ENCODE measurements at places on chromosomes 5 and 9.

- no peak for DNase-seq
Measured at GRCh38 chr5:25892211-25892610, 1146.2 kb downstream of the CDH9 start.

GRCh38 chr5:51380603-51381207 is 2.5 kb upstream of the ISL1 start:
- DNase-seq: peak; percentile 48

GRCh38 chr5:154298065-154298464 is 107.5 kb downstream of the GALNT10 start:
- no peak for DNase-seq

DNA sequence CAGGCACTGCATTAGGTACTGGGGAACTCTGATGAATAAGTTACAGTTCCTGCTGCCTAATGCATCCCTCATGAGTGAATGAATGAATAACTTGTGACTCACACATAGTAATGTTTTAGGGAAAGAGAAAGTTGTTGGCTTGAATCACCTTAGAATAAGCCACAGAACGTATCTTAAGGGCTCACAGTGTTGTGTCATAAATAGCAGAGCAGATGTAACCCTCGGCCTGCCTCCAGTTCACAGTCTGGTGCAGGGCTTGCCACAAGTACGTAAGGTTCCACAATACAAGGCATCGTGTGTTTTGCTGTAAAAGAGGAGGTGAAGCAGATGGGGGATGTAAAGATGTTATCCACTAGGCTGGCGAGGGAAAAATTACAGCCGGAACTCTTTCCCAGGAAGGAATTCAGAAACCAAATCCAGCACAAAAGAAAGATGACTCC is 218.7 kb downstream of the TRPM3 start:
- peak; percentile 96 for DNase-seq

DNA sequence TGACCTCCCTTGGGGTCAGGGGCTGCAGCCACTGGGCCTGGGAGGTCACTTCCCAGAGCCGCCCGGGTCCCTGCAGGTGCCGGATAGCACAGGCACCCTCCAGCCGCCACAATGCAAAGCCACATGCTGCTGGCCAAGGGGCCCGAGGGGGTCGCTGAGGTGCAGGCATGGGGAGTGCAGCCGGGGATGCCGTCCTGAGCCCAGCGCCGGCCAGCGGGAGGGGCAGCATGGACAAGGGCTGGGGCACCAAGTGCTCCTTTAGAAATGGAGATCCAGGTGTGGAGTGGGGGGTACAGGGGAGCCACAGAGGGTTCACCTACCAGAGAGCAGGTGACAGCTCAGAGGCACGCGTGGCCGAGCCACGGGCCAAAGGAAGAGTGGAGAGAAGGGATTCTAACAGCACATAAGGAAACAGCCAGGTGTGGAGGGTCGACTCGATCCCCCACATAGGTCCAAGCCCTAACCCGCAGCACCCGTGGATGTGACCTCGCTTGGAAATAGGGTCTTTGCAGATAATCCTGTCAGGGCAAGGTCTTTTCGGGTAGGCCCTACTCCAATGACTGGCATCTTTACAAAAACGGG is 24.7 kb downstream of the ZDHHC11B start:
- DNase-seq: no peak

- no peak for DNase-seq
Measured at GRCh38 chr5:52342361-52342760, 445.4 kb upstream of the ITGA1 start.

- DNase-seq: no peak
Measured at GRCh38 chr9:2907411-2907810, 63.5 kb upstream of the PUM3 start.

- no peak for DNase-seq
Measured at GRCh38 chr5:146962801-146963355, 84.3 kb upstream of the PPP2R2B start.

DNA sequence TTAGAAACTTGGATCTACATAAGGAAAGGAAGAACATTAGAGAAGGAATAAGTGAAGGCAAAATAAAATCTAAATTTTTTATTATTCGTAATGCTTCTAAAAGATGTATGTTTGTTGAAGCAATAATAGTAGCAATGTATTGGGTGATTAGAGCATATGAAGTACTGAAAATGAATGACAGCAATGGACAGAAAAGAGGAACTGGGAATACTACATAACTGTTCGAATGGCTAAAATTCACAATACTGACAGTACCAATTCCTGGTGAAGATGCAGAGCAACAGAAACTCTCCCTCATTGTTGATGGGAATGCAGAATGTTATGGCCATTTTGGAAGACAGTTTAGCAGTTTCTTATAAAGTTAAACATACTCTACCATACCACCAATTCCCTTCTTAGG is 177.3 kb upstream of the SPEF2 start:
- DNase-seq: no peak

DNA sequence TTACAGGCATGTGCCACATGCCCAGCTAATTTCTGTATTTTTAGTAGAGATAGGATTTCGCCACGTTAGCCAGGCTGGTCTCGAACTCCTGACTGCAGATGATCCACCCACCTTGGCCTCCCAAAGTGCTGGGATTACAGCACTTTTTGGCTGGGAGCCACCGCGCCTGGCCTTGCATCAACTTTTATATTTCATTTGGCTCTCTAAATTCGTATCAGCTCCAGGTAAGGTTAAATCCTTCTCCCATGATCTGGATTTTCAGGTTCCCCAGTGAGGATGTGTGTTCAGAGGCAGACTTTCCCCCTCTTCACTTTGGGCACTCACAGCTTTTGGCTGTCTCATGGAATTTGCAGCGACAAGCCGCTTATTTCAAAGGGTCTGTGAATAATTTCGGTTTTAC is 16.8 kb upstream of the RNF38 start:
- DNase-seq: no peak

DNA sequence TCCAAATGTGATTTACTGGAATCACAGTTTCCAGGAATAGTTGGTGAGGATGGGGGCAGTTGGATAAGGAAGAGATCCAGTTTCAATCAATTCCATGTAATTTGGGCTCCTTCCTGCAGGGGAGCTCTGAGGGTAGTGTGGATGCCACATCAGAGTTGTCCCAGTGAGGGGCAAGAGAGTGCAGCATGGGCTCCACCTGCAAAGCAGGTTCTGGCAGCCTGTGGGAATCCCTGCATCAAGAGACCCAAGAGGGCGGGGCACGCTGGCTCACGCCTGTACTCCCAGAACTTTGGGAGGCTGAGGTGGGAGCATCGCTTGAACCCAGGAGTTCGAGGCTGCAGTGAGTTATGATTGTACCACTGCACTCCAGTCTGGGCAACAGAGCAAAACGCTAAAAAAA is 188.5 kb downstream of the CACNA1B start:
- no peak for DNase-seq

DNA sequence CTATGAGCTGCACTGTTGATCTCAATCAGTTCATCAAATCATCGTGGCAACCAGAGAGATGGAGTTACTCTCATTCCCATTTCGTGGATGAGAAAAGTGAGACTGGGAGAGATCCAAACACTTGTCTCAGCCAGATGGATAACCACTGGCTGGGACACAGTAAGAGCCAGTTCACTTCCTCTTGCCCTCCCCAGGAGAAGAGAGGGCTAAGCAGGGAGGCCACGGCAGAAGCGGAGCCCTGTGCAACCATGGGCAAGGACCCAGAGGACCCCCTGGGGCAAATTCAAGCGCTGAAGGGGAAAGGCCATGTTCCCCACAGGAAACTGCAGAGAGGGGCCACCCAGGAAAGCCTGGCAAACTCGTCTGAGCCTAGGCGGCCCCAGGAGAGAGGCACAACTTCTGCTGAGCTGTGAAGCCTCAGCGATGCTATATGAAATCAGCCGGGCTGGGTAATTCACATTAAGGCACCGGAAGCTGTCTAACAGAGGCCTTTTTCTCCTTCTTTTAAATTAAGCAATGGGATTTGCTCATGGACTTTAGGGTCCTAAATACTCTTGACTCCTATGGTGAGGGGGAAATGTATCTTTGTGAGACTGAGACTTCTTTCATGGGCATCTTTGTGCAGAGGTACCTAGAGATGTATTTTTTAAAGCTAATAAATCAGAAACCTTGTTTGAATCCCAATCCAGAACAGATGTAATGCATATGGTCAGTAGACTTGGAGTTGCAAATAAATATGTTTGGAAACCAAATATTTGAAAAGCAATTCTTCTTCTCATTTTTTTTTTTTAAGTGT is 137.1 kb upstream of the SMIM23 start:
- DNase-seq: no peak

DNA sequence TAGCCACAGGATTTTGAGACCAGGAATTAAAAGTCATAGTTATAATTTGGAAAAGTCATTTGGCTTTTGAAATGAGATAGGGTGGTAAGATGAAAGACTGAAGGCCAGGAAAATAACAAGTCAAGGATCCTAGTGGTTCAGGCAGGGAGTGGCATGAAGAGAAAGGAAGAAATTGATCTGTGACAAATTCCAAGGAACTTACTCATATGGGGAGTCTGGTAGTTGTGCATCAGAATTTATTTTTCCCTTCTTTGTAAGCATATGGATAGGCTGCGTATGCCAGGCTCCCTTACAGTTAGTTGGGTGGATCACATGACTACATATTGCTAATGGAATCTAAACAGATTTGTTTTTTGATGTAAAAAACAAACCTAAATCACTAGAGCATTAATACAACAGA is 21.0 kb downstream of the ISL1 start:
- DNase-seq: no peak

DNA sequence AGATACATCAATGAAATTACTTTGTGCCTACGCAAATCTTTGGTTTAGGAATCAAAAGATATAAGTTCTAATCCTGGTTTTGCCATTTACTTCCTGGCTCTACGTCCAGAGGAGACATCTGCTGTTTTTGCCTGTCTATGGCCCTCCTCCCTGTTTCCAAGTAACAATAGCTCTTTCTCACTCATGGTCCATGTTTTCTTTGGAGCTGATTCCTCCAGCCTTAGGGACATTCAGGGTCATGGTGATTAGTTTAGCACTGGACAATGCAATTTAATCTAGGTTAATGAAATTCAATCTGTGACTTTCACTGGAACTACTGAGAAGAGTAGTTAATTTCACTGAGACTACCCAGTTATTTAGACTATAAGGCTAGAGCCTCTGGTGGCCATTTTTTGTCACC is 170.6 kb downstream of the SEMA6A start:
- DNase-seq: no peak

Measured in ACHN (cell line).